PC-3 (cell line): ENCODE measurements at places on chromosomes 1 and 21. TPM values are rescaled to one million over a fixed set of nuclear protein-coding genes. Genes with fewer than 3 reads are reported as not detected.

DNA sequence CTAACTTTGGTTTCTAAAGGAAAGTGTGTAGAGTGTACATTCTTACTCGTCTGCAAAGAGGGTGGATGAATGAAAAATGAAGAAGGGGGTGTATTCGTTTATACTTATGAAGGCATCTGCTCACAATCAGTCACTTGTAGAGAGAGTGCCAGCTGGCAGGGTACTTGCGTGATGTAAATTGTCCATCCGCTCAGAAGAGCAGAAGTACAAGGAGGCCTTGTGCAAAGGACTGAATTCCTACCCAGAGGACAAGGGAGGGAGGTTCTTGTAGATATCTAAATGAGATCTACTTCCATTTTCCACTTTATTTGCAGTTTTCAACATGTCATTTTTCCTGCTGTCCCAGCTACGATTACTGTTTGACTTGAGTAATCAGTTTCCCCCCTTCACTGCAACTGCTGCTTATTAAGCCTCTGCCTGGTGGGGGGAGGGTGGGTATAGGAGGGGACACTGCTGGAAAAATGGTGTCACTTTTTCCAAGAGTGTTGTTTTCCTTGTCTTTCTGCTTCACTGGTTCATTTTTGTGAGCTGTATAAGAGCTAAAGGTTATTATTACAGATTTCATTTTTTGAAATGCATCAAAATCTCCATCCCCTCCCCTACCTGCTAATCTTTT is 67.3 kb downstream of the LAMC1 start:
- DNase-seq: no peak

DNA sequence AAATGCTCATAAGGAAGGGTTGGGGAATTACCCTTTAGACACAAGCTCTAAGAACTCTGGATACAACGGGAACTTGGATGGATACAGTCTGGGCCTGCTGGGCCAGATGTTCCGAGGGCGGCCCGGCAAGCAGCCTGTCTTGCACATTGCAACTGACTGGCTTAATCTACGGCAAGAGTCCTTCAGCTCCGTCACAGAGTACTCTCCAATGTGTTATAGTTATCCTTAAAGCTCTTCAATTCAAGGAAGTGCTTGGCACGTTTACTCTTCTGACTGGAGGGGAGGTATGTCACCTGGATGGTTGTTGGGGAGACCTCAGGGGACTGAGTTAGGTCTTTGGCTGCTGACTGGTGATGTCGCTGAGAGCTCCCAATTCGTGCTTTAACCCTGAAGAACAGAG is 1.1 kb upstream of the CFAP141 start:
- no peak for DNase-seq

GRCh38 chr1:3459940-3460671 is 5.6 kb downstream of the ARHGEF16 start:
- peak; percentile 64 for DNase-seq

GRCh38 chr1:216627252-216627651 is 96.0 kb downstream of the ESRRG start:
- no peak for DNase-seq

DNA sequence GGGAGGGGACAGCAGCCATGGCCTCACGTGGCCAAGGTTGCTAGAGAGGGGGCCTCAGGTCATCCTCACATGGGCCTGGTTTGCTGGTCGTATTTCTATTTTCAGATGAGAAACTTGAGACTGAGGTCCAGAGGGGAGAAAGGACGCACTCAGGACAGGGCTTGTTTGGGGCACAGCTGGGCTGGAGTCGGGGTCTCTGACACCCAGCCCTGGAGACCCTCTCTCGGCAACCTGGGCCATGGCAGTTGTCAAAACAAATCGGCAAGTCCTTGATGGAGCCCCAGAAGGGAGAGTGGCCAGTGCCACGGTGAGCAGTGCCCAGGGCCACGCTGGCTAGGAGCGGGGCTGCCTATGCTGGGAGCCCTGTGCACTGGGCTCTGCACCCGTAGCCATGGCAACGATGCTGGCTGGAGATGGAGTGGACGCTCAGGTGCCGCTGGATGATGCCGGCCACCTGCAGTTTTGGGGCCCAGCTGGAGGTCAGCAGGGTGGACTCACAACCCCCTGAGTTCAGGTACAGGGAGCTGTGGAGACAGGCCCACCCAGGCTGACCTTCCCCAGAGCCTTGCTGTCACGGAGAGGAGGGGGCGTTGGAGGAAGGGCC is 11.1 kb downstream of the LRRC3 start:
- no peak for DNase-seq

Gene KLHL17
- total RNA-seq: 29.8 and 32.1 TPM in 2 replicates

Gene LCE1E
- total RNA-seq: not detected in 2 replicates

Gene UBL4B
- total RNA-seq: 0.07 TPM in 1 of 2 replicates, not detected in the other
